Right renal pelvis (tissue), 4 donors: ENCODE measurements at places on chromosomes 1 and 21.
A peak's percentile ranks its signal among the peaks of the same experiment; 100 is the strongest.

DNA sequence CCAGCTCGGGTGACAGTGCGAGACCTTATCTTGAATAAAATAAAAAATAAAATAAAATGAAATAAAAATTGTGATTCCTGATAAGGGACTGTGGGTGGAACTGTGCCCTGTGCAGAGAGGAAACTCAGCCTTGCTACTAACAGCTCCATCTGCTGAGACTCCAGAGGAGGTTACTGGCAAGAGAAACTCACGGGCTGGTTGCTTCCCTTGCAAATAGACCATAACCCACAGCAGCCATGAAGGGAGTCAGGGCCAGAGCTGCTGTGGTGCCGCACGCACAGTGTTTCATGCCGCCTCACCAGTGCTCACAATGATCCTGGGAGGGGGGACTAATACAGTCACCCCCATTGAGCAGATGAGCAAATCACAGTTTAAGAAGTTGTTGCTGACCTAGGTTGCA, 13.7 kb downstream of the ZBTB17 start:
- DNase-seq = no peak

GRCh38 chr1:222387007-222387814, 160.7 kb downstream of the HHIPL2 start:
- DNase-seq = no peak

DNA sequence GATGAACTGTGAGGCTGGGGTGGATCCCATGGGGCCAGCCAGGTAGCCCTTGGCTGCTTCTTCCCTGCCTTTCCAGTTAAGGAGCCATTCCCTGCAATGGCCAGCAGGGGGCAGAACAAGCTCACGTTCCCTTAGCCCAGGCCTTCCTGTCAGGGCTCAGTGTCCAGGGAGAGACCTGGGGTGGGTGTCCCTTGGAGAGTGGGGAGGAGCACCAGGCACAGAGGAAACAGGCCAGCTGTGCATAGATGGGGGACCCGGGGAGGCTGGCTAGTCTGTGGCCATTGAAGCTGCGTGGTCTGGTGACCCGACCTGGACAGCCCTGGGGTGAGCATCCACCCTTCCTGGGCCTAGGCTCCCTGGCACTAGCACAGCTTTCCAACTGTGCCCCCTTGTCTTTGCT, 13.2 kb upstream of the EPS8L3 start:
- peak; percentile 78 for DNase-seq

- DNase-seq = no peak
Observed at GRCh38 chr1:210758761-210759160, 375.2 kb downstream of the KCNH1 start.

- no peak for DNase-seq
Observed at GRCh38 chr1:48532976-48533375, 61.0 kb upstream of the SPATA6 start.

DNA sequence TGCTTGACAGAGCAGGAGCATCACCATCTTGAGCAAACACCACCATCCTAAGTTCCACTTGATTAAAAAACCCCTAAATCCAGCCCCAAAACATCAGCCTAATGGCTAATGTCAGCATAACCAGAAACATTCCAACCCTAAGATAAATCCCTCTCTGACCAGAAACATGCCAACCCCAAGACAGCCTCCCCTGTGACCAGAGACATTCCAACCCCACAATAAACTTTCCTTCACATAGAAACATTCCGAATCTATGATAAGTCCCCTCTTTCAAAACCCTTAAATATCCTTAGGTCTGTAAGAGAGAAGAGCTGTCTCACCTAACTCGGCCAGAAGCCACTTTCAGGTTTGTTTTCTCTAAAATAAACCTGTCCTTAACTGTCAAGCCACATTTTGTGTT, 17.4 kb upstream of the SLC2A5 start:
- no peak for DNase-seq

GRCh38 chr1:90879281-90879680, 142.6 kb downstream of the ZNF644 start:
- DNase-seq = no peak

- no peak for DNase-seq
Observed at GRCh38 chr1:229326601-229327000, 16.2 kb downstream of the CCSAP start.

DNA sequence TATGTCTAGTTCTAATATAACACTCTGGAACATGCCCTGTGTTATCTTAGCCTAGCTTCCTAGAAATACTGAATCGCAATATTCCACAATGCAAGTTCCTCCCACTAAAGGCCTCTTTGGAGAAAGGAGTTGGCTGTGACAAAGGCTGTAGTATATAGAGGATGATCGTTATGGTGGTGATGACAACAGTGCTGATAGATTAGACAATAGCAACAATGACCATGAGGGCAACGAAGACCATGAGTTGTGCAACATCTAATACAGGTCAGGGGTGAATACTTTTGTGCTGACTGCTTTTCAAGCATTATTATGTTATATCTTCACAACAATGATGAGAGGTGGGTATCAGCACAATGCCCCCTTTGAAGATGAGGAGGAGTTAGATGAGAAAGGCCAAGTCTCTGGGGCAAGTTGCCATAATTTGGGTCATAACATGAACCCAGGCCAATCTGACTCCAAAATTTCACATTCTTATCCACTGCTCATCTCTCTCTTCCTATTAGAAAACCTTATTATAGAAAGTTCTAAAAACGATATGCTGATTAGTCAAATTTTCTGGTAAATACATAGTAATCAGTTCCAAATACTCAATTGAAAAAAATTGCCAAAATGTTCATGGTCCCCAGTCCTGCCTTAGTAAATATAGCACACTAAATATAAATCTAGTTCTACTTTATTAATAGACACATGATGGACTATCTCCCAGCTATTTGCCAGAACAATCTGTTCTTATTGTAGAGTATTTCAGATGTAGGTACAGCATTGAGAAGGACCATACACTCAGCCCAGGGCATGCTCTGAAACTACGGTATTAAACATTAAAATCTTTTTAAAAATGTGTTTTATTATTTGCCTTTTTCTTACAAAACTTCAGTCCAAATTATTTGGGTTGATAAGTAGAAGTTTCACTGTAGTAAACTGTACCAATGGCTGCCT, 37.5 kb downstream of the HIVEP3 start:
- no peak for DNase-seq

GRCh38 chr1:236066054-236066453, 1.2 kb upstream of the NID1 start:
- DNase-seq = no peak

DNA sequence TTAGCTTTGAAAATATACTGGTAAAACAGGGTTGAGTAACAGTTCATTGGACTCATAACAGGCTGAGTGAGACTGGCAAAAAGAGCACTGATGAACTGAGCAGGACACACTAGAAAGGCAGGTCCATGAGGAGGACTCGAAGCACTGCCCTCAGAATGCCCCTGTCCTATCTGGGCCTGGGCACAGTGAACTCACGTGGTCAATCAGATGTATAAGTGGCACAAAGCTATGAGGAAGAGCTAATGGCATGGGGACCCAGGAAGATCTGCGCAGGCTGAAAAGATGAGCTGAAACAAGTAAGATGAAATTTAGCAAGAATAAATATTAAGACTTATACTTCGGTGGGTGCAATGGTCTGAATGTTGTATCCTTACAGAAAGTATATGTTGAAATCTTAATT, 9.2 kb upstream of the RGS7 start:
- no peak for DNase-seq

GRCh38 chr1:82795508-82796149, 994.9 kb downstream of the ADGRL2 start:
- DNase-seq = no peak

- DNase-seq = no peak
Observed at GRCh38 chr1:147245586-147246021, 3.1 kb downstream of the CHD1L start.

- no peak for DNase-seq
Observed at GRCh38 chr1:113660088-113660487, 99.2 kb downstream of the PHTF1 start.

- no peak for DNase-seq
Observed at GRCh38 chr21:42079939-42080787, 9.0 kb downstream of the UMODL1 start.

- DNase-seq = no peak
Observed at GRCh38 chr1:193538003-193538354, 351.6 kb upstream of the B3GALT2 start.

DNA sequence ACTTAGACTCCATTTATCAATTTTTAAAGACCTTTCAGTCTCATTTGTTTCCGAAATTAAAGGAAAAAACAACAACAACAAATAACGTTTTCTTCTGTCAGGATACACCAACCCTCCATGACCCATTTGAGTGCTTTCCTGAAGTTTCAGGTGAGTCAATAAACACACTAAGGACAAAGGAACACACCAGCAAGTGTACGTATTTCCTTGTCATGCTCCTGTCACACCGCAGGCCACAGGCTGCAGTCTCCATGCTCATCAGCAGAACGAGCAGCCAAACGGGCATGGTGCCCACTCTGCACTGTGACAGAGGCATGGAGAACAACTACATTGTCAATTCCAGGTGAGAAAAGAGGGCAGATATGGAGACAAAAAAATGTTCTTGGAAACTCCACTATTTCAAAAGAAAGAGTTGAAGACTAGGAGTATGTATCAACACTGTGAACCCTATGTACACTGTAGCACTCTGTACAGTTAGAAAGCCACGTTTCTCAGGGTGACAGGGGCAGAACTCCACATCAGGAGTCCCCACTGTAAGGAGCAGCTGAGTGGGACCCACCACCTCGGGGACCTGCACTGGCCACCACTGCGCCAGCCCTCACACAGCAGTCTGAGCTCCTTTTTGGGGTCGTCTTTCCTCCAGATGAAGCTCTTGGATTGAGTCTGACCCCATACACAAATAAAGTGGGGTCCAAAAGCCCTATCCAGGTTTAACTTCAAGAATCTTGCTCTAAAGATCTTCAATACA, 2.6 kb downstream of the PTTG1IP start:
- DNase-seq = no peak

DNA sequence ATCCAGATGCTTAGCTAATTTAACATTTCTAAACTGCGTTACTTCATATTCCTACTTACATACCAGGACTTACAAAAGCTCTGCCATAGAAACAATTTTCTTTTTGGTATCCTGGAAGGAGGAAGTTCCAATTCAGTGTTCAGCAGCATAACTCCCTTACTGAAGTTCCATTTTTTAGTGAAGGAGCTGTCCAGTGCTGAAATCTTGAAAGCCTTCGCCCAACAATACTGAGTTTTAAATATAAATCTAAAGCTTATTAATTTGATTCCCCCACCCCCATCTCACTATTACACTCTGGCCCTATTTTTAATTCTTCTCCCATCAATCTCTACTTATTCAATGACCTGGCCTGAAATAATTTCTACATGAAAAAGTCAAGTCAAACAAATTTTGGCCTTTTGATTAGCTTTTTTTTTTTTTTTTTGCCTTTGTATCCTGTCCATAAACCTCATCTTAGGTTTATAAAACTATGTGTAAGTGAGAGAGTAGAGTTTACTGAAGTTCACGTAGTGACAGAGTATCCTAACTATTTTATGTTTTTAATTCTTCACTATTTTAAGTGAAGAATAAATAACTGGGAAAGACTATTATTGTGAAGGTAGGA, 323.0 kb upstream of the PLD5 start:
- DNase-seq = peak; percentile 27

DNA sequence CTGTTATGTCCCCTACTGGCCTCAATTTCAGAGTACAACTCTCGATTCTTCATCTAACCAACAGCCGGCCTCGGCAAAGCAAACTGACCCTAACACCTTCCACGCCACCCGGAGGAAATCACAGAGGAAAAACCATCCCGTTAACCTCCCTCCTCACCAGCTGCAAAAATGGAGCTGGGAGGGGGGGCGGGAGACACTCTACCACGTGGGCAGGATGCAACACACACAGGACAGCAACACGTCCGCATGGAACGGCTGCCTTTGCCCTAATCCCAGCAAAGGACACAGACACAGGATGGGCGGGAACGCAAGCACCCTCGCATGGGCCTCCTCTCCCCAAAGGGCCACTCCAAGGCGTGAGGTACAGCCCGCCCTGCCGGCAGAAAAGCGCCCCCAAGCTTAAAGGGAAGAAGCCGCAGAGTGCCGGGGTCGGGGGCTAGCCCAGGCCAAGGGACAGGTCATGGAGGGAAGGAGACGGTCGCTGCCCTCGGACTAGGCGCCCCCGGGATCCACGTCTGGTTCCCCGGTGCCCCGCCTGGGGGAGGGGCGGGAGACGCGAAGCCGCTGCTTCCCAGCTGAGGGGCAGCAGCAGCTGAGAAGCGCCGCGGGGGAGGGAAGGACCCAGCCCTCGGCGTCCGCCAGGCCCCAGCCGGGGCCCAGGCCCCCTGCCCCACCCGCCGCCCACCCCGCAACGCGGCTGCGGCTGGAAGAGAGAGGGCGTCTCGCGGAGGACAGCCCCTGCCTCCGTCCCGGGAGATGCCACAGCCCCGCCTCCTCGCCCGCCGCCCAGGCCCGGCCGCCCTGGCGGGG, 590 bp downstream of the FOXJ3 start:
- no peak for DNase-seq

DNA sequence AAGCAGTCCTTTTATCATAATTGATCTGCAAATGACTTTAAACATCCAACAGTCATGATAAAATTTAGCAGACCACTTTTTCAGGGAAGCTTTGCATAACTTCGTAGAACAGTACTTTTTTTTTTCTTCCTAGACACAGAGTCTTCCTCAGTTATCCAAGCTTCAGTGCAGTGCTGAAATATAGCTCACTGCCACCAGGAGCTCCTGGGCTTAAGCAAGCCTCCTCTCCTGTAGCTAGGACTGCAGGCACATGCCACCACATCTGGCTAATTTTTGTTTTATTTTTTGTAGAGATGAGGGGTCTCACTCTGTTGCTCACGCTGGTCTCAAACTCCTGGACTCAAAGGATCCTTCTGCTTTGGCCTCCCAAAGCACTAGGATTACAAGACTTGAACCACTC, 3.8 kb downstream of the F13B start:
- no peak for DNase-seq

DNA sequence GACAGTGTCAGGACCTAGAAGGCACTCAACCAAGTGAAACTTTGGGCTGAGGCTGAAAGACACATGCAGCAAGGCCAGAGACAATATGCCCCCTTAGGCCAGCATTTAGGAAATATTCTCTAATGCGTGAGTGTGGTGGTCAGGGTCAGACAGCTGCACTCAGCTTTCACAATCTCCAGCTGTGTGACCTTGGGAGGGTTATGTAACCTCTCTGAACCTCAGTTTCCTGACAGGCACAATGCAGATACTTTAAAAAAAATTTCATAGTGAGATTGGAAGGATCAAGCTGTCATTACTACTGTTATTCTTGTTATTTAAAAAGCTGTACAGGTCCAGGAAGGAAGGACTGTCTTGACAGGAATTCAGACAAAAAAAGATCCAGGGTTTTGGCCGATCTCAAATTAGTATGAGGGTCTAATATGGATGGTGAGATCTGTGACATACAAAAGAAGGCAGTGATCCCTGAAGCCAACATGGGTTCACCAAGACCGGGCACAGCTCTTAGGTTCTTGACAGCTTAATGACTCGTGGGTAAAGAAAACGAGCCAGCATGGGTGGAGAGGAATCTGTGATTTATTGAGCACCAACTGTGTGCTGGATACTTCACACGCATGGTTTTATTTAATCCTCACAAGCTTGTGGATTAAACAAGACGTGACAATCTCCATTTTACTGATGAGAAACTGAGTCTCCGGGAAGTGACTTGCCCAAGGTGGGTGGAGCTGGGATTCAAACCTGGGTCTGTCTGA, 54.6 kb upstream of the POU3F1 start:
- no peak for DNase-seq

GRCh38 chr21:35940074-35940927, 120.0 kb downstream of the SETD4 start:
- no peak for DNase-seq

- DNase-seq = no peak
Observed at GRCh38 chr1:12422488-12422887, 192.7 kb downstream of the VPS13D start.

- DNase-seq = no peak
Observed at GRCh38 chr1:240094041-240094722, 2.5 kb downstream of the FMN2 start.
